Upper lobe of left lung (tissue), 6 donors: ENCODE measurements at places on chromosomes 5 and 9.

- peaks cover 2% of the 10 kb centered on the region for H3K4me1 ChIP-seq
- H3K27me3 ChIP-seq, result no peaks in the 10 kb centered on the region
- H3K36me3 ChIP-seq, result no peaks in the 10 kb centered on the region
- no peak overlapping the region for H3K4me3 ChIP-seq
Observed at GRCh38 chr5:39194466-39195136, 24.8 kb downstream of the FYB1 start.

DNA sequence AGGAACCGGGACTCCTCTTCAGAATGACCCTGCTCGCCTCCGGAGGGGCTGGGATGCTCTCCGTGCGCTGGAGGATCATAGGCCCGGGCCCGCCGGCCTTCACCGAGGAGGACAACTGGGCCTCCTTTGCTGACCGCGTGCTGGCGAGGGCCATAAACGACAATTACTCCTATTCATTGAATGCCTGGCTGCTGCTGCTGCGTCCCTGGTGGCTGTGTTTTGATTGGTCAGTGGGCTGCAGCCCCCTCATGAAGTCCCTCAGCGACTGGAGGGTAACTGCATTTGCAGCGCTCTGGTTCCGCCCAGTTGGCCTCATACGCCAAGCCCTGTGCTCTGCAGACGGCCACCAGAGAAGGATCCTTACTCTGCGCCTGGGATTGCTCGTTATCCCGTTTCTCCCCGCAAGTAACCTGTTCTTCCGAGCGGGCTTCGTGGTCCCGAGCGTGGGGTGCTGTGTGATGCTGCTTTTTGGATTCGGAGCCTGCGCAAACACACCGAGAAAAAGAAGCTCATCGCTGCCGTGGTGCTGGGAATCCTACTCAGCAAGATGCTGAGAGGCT lies 16.6 kb downstream of the OR2V1 start:
- H3K27me3 ChIP-seq, result peaks cover 6% of the 10 kb centered on the region
- H3K36me3 ChIP-seq, result no peaks in the 10 kb centered on the region
- no peak overlapping the region for H3K4me3 ChIP-seq
- no peak overlapping the region for H3K27ac ChIP-seq
- H3K4me1 ChIP-seq, result peaks cover 6% of the 10 kb centered on the region

DNA sequence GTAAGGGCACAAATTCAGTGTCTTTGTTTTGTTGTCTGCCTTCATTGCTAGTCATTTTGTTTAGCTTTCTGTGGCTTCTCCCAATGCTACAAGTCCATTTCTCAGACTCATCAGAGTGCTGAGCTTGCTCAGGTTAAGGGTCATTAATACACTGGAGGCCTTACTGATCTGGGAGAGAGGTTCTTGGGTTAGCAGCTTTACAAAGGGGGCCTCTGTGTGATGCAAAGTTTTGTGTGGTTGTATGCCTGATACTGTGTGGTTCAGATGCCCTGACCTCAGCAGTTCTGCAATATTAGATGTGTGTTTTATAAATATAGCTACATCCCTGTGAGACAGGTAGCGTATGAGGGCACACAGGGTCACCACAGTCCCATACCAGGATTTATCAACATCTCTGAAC lies 34.8 kb upstream of the SMARCA2 start:
- no peak overlapping the region for H3K4me3 ChIP-seq
- no peaks in the 10 kb centered on the region for H3K27me3 ChIP-seq
- no peak for DNase-seq
- H3K4me1 ChIP-seq, result peaks cover 16% of the 10 kb centered on the region
- H3K27ac ChIP-seq, result peak overlapping the region; percentile 18

GRCh38 chr5:173020154-173020581 lies 36.0 kb upstream of the CREBRF start:
- H3K4me3 ChIP-seq, result no peak overlapping the region
- no peak for DNase-seq
- peaks cover 30% of the 10 kb centered on the region for H3K4me1 ChIP-seq
- H3K27me3 ChIP-seq, result no peaks in the 10 kb centered on the region
- peaks cover 7% of the 10 kb centered on the region for H3K36me3 ChIP-seq
- H3K27ac ChIP-seq, result no peak overlapping the region

DNA sequence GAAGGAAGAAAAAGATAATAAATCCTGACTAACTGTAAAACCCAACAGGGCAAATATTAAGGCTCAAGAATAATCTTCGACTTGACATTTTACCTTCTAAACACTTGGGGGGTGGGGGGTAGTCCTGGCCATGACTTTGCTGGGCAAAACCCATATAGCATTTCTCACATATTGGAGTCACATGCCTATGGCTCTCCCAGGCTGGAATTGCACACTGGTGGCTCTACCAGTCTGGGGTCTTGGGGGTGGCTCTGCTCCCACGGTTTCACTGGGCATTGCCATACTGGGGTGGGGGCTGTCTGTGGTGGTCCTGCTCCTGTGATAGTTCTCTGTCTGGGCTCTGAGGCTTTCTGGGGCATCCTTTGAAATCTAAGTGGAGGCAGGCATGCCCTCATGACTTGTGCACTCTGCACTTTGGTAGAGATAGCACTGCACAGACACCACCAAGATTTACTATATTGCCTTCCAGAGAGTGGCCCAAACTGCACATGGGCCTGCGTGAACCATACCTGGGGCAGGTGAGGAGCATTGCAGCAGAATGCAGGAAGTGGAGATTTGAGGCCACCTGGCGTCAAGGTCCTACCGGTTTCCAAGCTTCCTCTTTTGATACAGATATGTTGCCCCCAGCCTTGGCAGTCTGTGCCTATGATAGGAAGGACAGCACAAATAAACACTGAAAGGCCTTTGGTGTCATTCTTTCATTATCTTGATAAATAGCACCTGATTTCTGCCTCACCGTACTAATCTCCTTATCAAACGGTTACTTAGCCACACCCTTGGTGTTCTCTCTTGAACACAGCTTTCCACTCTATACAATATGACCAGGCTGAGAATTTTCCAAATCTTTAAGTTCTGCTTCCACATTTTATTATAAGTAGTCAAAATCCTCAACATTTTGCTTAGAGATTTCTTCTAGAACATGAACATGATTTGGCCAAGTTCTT lies 29.8 kb downstream of the BAAT start:
- no peak overlapping the region for H3K27ac ChIP-seq
- H3K36me3 ChIP-seq, result no peaks in the 10 kb centered on the region
- DNase-seq, result no peak
- no peaks in the 10 kb centered on the region for H3K4me1 ChIP-seq

DNA sequence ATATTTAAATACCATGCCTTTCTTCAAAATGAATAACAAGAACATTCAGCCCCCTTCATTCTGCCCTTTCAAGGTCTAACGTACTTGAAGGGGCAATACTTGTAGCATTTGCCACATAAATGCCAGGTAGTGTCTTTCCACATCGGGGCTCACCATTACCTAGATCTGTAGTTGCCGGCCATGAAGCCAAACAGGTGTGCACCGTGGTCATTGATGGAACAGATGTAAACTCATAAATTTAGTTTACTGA lies 193.0 kb downstream of the CD180 start:
- H3K36me3 ChIP-seq, result no peaks in the 10 kb centered on the region
- no peaks in the 10 kb centered on the region for H3K27me3 ChIP-seq
- no peak for DNase-seq
- H3K4me1 ChIP-seq, result peaks cover 10% of the 10 kb centered on the region
- H3K4me3 ChIP-seq, result peak overlapping the region; percentile 46

- no peaks in the 10 kb centered on the region for H3K4me1 ChIP-seq
- no peaks in the 10 kb centered on the region for H3K27me3 ChIP-seq
- DNase-seq, result no peak
- no peaks in the 10 kb centered on the region for H3K36me3 ChIP-seq
- H3K27ac ChIP-seq, result no peak overlapping the region
Observed at GRCh38 chr5:125870256-125870655, 553.0 kb upstream of the GRAMD2B start.
